CD8-positive, alpha-beta memory T cell (primary cell): ENCODE measurements at places on chromosomes 12 and 14. TPM values are rescaled to one million over a fixed set of nuclear protein-coding genes. Genes with fewer than 3 reads are reported as not detected.

- DNase-seq, result no peak
These were observed 66.1 kb upstream of the CRY1 start for GRCh38 chr12:107159384-107159900.

The RERGL gene
- not detected for total RNA-seq

DNA sequence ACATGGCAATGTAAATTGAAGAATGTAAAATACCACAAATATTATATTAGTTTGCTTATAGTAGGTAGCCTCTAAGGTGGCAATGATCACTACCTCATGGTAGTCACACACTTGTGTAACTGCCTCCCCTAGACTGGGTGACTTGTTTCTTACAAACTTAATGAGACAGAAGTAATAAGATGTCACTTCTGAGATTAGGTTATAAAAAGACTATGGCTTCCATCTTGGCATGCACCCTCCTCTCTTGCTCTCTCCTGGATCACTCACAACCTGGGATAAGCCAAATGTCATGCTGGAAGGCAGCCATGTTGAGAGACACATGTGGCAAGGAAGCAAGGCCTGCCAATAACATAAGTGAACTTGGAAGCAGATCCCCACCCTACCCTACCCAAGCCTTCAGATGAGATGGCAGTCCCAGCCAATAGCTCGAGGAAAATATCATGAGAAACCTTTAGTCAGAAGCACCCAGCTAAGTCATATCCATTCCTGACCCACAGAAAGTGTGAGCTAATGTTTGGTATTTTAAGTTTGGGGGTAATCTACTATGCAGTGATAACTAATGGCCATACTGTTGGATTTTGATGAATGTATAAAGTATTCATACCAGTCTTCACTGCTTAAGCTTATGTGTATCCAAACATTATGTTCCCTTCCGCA, 43.3 kb downstream of the PPP1R12A start:
- DNase-seq, result no peak

The CLIP1 gene
- total RNA-seq, result 43.9 TPM

The USP44 gene
- 5.8 TPM for total RNA-seq

- DNase-seq, result no peak
These were observed 160.1 kb downstream of the TMX1 start for GRCh38 chr14:51400139-51400538.

DNA sequence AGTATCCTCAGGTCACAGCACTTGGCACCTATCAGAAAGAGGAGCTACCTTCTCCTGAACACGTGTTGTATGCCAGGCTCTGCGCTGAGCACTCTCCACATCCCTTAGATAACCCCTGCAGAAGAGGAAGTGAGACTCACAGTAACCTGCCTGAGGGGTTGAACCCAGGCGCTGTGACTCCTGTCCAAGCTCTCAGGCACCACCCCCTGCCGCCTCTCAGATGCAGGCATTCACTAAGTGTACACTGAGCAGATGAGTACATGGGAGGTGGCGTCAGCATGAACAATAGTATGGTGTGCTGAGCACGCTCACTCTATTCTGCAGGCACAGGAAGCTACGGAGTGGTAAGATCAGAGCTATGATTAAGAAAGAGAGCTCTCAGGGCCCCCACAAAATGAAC, 21.0 kb upstream of the RIC8B start:
- peak; percentile 46 for DNase-seq

DNA sequence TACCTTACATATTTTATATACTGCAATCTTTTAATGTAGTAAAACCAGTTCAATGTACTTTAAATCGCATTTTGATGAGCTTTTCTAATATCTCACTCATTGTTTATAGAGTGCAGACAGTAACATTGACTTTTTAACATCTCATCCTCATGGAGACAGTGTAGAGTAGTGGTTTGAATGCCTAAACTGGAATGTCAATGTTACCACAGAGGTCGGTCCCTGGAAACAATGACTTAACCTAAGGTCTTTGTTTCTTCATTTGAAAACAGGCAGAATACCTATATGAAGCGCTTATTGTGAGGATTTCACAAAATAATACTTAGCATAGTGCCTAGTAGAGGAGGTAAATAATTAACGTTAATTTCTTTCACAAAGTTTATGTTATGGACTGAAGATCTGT, 5.0 kb downstream of the CDK17 start:
- no peak for DNase-seq

The MYH7 gene
- not detected for total RNA-seq

DNA sequence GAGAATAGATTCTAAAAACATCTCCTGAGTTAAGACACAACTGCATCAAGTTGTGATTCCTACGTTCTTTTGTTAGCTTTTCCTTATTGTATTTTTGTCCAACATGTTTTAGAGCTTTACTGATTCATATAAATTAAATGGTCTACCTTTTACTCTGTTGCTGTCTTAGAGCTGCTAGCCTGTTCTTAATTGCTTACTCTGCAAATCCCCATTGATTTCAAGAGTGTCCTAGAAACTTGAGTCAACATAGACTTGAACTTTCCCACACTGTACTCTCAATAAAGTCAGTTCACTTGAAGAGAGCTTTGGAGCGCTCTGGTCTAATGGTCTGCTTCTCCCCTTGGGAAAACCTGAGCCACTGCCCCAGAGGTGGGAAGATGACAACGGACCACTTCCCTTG, 343.9 kb downstream of the CCER1 start:
- DNase-seq, result no peak

GRCh38 chr14:87628129-87628528, 364.9 kb downstream of the GALC start:
- no peak for DNase-seq

DNA sequence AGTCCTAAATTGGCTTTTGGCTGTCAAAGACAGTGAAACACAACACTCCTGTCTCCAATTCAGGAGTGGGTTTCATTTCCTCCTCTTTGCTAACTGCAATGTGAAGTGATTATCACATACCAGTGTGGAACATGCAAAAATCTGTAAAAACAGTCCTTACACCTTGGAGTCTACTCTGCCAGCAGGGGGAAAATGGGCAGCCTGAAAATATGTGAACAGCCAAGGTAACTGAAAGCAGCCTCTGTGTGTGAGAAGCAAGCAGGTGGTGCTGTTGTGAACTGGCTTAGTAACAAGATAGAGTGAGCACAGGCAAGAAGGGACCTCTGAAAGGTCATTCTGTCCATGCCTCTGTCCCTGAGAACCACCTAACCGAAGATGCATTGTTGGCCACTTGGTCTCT, 6.0 kb downstream of the PRMT8 start:
- DNase-seq, result no peak

DNA sequence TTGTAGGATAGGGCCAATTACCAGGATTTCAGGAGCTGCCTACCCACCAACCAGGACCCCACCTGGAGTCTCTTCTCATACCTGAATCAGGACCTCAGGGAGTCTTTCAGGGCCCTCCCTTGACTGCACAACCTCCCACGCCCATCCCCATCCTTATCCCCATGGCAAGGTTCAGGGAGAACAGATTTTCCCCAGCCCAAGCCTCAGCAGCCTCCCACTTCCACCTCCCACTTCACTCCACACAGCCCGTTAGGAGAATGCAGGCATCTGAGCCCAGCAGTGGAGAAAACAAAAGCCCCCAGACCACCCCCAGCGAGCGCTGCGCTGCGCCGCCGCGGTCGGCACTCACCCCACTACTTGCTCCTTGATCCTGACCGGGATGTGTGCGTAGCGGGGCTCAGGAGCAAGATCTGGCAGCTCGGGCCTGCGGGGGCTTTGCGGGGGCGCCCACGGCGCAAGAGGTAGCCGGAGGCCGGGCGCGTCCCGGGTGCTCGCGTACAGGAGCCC, 1.4 kb downstream of the B4GALNT1 start:
- DNase-seq, result no peak

DNA sequence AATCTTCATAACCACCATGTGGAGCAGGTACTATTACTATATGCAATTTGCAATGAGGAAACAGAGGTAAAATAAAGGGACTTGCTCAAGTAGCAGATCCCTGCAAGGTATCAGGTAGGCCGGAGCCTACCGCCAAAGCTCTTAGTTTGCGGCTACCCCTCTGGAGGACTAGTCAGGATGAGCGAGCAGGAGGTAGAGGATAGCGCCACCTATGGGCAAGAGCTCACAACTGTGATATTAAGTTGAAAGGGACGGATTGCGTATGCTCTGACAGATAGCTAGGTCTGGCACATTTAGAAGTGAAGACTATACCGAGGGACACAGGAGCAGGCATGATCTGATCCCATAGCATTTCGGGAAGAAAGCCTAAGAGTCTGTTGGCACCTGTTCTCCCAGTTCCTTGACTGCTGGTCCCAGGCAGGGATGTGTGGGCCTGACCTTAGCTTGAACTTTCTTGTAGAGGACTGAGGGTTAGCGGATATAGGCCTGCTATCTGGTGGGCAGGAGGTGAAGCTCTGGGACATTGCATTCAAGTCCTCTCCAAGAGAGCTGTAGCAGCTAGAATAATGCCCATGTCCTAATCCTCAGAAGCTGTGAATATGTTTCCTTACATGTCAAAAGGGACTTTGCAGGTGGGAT, 48.0 kb downstream of the SLC17A8 start:
- DNase-seq, result no peak
